ENCODE measurements at places on chromosomes 11 and 22. TPM values are rescaled to one million over a fixed set of nuclear protein-coding genes. Genes with fewer than 3 reads are reported as not detected.

Gene OR51E2
- not detected for total RNA-seq

Gene SLC37A2
- 8.9 TPM for total RNA-seq

Gene MAP6
- total RNA-seq: 15.6 TPM

Gene HIC2
- total RNA-seq: 2.8 TPM
